Uterus (tissue), 4 donors: ENCODE measurements at places on chromosomes 2 and 18.

DNA sequence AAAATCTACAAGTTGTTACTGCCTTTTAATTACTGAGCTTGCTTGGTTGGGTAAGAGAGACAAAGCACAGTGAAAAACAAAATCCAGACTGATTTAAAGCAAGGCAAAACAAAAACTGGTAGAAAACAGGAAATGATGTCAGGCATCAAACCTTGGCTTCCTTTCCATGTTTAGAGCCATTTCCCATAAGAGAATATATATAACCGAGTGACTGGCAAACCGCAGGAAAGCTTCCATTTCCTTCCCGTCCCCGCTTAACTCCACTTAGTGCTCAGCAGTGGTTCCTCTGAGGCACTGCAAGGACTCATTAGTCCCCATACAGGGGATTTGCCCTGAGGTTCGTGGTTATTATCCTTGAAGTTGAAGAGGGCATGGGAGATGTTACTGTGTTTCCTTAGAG is 446.3 kb downstream of the LPIN1 start:
- DNase-seq, result no peak

DNA sequence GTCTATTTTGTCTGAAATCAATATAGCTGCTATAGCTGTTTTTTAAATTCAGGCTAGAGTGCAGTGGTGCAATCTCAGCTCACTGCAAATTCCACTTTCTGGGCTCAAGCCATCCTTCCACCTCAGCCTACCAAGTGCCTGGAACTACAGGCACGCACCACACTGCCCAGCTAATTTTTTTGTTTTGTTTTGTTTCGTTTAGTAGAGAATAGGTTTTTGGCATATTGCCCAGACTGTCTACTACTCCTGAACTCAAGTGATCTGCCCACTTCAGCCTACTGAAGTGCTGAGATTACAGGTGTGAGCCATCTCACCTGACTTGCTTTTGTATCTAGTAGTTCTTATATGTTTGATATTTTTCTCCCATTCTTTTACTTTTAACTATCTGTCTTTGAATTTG is 259.7 kb downstream of the CDH19 start:
- DNase-seq, result no peak

DNA sequence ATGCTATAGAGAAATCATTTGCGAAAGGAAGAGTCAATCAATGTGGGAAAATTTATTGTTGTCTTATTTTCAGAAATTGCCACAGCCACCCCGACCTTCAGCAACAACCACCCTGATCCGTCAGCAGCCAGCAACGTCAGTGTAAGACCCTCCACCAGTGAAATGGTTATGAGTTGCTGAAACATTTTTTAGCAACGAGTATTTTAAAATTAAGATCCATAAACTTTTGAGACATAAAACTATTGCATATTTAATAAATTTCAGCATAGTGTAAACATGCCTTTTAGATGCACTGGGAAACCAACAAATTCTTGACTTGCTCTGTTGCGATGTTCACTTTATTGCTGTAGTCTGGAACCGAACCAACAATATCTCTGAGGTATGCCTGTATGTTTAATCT is 887.9 kb downstream of the DCDC2C start:
- no peak for DNase-seq

- DNase-seq, result no peak
Observed at GRCh38 chr2:187782301-187782700, 228.1 kb upstream of the TFPI start.

GRCh38 chr2:114185501-114185900 is 256.9 kb upstream of the DPP10 start:
- no peak for DNase-seq

DNA sequence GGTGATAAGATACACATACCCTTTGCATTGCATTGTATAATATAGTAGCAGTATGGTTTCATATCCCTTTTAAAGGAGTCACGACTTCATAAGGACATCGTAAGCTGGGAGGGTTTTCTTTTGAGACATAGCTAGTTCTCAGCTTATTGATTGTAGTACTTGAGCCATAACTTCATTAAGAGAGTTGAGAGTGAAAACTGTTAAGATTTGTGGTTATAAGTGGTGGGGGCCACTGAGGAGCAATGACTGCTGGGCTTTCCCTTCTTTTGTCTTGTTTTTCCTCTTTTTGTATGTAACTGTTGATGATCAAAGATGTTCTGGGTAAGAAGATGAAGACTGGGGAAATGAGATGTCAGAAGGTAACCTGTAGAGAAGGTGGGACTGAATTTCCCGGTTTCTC is 11.0 kb downstream of the EIF5B start:
- no peak for DNase-seq

GRCh38 chr2:144453486-144454158 is 66.3 kb downstream of the ZEB2 start:
- no peak for DNase-seq

DNA sequence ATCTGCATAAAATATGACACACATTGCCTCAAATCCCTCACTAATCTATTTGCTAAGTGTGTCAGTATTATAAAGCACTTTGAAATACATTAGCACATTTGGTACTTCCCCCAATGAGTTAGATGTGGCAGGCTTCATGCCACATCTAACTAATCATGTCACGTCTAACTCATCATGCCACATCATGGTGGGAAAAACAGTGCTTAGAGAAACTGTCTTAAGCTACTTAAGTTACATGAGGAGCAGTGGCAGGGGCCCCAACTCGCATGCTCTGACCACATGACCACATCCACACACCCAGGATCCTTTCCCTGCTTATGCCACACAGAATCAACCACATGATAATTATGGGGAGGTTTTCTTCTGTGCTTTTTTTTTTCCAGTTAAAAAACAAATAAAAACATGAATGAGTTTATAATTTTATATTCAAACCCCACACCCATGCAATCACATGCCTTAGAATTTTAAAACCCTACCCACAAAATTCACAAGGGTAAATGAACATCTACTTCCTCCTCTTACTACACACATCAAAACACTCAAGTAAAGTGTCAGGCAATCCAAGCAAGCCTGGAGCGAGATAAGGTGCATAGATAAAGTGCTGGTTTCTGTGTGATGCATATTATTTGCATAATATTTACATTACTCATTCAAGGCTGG is 1.6 kb downstream of the ABCA12 start:
- DNase-seq, result no peak

DNA sequence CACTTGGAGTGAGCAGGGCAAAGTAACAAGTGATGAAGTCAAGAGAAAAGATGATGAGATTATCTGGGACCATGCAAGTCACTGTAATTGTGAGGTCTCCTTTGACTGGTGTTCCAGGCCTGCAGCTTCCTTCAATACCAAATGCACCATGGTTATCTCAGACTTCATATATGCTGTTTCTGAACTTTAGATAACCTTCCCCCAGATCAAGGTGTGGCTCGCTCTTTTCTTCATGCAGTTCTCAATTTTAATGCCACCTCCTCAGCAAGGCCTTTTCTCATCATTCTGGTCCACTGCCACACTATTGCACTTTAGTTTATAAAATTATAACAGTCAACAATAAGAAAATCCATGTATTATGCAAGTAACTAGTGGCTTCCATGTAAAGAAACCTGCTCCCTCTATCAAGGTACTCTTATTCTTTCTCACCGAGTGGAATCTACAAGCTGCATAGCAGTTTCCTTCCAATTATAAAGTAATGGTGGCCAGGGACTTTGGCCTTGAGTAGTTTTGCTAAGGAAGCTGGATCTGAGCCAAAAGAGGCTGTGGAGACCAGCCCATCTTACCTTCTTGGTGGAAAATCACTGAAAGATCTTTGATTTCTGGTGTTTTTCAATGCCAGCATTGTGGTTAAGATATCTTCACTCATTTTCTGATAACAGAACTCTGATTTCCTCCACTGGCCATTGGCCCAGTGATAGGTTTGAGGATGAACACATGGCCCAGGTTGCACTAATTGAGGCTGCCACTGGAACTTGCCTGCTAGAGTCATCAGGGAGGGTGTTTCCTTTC is 113.6 kb downstream of the KCNE4 start:
- DNase-seq, result no peak

- no peak for DNase-seq
Observed at GRCh38 chr2:186594001-186594722, 4.3 kb downstream of the ITGAV start.

- no peak for DNase-seq
Observed at GRCh38 chr2:96616128-96616527, 22.0 kb downstream of the KANSL3 start.
